ENCODE measurements at places on chromosomes 7 and 10.

GRCh38 chr10:132648072-132648850 lies 110.7 kb downstream of the INPP5A start:
- no peak for DNase-seq

- no peak for DNase-seq
Measured at GRCh38 chr10:6894405-6894804, 314.3 kb upstream of the PRKCQ start.

DNA sequence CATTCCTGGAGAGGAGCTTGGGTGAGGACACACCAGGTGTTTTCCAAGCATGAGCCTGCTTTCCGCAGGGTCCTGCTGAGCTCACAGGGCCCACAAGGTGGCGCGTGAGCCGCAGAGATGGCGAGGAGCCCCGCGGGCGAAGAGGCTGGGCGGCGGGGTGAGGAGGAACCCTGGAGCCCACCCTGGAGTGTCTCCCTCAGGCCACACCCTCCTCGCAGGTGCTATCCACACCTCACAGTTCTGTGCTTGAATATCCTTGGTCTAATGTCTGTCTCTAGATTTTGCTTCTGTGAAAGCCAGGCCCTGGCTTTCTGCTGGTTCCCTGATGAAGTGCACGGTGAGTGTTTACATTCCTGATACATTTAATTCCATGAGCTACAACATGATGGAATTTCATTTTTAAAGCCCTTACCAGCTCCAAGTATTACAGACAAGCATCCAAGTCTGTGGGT lies 433.6 kb downstream of the ACTR3B start:
- no peak for DNase-seq

DNA sequence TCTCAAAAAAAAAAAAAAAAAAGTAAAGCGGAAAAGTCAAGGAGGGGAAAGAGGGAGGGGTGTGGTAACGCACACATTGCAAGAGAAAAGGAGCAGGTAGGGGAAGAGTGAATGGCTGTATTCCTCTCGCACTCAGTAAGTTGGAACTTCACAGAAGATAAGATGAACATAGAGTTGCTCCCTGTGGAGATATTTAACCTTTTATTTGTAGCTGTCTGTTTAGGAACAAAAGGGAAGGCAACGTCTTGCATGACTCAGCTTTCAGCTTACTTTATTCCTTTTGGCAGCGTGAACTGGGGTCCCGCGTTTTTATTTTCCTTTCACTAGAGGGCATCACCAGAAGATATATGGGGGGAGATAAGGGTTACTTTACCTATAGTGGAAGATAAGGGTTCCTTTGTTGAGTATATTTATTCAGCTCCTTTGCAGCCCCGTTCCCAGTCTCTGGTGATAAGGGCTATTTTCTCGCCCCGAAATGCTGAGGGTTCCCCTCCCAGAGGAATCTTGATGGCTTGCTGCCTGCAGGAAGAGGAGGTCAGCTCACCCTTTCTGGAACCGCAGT lies 78.5 kb downstream of the APBB1IP start:
- DNase-seq: no peak

DNA sequence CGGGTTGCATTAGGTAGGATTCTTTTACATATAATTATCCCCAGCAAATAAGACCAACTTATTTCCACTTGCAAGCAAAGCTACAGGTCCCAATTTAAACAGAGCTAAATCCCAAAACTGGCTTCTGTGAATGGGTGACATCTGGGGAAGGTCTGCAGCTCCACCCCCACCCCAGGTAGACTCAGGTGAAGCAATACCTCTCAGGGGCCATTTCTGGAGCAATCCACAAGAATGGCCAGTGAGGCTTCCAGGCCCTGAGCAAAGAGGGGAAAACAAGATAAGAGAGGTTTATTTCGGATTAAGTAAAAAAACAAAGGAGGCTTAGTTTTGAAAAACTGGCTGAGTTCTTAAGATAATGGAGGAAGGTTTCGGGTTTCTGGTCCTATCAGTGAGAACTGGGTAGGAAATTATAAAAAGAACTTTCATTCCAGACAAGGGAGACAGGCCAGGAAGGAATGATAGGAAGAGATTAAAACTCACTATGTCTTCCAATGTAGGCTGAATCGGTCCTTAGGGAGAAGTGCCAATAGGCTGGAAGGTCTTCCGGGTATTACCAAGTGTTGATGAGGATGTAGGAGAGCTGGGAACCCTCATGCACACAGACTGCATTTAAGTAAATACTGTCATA lies 25.4 kb downstream of the SH3PXD2A start:
- no peak for DNase-seq

DNA sequence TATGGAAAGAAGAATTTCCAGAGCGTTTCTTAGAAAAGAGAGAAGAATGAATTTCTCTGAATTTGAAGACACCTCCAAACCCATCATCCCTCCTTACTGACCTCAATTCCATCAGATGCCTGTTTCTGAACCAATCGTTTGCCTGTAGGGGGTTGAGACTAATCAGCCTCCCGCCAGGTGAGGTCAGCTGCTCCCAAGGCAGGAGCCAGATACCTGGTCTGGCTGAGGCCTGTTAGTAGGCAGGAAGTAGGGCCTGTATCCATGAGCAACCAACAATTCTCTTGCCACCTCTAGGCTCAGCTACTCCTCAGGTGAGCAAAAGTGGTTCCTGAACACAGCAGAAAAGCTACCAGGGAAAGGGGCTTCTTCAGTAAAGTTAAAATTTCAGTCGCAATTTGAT lies 50.3 kb downstream of the HTR5A start:
- no peak for DNase-seq

GRCh38 chr10:76185471-76186301 lies 754.3 kb downstream of the LRMDA start:
- DNase-seq: no peak

DNA sequence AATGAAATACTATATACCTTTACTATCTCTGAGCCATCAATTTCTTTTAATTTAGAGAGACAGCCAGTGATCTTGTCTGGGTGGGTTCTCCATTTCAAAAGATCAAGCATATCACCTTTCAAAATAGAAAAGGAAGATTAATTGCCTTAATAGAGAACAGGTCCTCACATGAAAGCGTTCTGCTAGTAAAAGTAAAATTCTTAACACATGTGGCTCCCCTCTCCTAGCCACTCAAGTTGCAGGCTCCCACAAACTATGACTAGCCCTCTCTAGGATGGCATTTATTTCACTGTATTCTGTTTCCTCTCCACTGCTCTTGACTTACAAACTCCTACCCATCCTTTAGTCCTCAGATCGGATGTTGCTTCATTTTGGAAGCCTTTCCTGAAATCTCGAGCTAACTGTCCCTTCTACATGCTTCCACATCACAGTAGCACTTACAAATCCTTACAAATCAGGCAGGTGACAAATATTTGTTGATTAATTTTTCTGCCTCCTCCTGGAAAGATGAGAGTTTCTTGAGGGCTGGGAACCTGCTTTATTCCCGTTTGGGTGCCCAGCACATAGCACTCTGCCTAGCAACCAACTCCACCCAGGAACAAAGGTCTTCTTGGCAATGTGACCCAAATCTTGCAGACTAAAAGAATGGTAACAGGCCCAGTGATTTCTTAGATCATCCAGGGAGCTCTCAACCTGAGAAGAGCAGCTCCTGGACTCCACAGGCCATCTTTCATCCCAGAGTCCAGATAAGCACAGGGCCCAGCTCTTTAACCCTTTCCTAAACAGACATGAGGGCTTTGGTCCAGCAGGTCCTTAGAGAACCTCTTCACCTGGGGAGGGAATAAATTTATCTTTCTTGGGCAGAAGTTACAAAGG lies 310.4 kb upstream of the IMMP2L start:
- DNase-seq: no peak

GRCh38 chr10:10847387-10847786 lies 170.3 kb upstream of the CELF2 start:
- no peak for DNase-seq

- no peak for DNase-seq
Measured at GRCh38 chr10:131810036-131810804, 90.6 kb upstream of the PPP2R2D start.

GRCh38 chr10:106652279-106652678 lies 512.2 kb downstream of the SORCS1 start:
- DNase-seq: no peak

DNA sequence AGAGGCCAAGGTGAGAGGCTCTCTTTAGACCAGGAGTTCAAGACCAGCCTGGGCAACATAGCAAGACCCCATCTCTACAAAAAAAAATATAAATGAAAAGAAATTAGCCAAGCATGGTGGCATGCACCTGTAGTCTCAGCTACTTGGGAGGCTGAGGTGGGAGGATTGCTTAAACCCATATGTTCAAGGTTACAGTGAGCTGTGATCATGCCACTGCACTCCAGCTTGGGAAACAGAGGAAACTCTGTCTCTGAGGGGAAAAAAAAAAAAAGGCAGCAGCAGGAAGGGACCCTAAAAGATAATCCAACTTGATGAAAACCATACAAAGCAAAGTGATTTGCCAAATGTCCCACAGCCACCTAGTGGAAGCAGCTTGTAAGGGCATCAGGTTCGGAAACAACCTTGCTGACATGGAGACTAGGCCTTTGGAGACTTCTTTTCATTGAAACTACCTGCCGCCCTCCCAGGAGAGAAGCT lies 15.6 kb upstream of the PBLD start:
- peak; percentile 32 for DNase-seq

GRCh38 chr7:128191136-128191844 lies 49.8 kb upstream of the LEP start:
- DNase-seq: no peak

DNA sequence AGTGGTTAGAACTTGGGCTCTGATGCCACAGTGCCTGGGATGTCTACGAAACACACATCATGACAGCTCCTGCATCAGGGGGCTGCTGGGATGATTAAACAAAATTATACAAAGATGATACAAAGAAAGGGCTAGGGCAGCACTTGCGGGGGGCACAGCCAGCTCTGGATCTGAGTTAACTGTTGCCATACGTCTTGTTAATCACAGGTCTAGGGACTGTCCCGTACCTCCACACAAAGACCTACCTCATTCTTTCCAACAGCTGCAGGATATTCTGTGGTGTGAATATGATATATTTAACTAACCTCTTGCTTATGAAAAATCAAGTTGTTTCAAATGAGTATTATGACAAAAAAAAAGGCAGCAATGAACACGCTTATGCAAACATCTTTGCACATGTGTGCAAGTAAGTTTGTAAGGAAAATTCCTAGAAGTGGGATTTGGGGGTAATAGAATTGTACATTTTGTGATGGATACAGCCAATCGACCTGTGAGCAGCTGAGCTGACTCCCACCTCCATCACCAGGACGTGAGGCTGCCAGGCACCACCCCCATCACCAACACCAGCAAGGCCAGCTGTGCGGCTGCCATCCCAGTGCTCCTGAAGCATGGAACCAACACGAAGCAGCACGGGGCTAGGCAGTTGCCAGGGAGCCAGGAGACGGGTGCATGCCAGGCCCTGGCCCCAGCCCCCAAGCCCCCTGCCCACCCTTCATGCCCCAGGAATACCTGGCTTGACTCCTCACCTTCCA lies 23.5 kb downstream of the PTPRN2 start:
- no peak for DNase-seq

DNA sequence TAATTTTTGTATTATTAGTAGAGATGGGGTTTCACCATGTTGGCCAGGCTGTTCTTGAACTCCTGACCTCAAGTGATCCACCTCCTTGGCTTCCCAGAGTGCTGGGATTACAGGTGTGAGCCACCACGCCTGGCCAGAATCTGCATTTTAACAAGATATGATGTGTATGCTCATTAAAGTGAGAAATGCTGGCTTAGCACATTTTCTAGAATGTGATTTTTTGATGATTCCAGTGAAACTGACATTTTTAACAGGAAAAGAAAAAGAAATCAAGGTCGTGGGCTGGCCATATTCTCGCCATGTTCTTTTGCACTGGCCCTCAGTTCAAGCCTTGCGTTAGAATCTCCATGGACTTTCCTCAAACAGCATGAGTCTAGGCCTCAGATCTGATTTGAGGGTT lies 18.1 kb upstream of the TPST1 start:
- DNase-seq: no peak

DNA sequence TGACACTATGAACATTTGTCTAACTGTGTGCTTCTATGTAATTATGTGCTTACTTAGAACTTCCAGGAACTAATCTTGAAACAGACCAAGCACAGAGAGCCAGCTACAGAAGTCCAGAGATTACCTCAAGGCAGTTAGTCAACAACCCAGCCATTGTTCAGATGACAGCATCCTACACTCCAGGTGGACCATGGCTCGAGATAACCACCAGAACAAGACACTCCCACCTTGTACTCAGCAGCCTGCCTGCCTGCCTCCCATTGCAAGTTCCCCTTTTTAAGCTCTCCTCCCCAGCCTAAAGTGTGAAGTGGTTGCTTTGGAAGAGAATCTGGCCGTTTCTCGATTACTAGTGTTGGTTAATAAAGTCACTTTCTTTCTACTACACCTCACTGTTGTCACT lies 1080.6 kb upstream of the LRRN3 start:
- DNase-seq: no peak

DNA sequence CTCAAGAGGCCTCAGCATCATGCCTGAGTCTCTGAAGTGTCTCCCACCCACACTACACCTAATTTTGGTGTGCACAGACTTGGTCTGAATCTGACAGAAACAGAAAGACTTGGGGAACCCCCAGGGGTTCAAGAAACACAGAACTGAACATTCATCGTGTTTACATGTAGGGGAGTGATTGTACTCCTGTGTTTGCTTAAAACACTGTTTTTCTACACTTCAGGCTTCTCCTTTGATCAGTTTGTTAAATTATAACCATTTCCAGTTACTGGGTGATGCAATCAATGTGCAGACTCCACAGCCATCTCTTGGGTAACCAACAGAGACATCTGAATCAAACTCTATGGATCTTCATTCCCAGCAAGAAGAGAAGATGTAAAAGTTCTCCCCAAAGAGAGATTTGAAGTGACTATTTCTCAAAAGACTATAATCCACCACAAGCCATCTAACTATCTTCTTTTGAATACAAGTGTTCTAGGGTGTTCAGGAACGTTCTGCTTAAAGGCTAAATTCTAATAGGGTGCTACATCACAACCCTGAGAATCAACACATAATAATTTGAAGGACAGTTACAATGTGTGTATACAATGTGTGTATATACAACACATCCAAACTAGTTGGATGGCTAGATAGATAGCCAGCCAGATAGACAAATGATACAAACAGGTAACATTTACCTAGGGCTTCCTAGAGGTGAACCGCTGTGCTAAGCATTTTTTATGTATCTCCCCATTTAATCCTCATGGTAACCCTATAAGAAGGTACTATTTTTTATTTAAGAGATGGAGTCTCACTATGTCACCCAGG lies 34.2 kb downstream of the DNAJC12 start:
- no peak for DNase-seq

DNA sequence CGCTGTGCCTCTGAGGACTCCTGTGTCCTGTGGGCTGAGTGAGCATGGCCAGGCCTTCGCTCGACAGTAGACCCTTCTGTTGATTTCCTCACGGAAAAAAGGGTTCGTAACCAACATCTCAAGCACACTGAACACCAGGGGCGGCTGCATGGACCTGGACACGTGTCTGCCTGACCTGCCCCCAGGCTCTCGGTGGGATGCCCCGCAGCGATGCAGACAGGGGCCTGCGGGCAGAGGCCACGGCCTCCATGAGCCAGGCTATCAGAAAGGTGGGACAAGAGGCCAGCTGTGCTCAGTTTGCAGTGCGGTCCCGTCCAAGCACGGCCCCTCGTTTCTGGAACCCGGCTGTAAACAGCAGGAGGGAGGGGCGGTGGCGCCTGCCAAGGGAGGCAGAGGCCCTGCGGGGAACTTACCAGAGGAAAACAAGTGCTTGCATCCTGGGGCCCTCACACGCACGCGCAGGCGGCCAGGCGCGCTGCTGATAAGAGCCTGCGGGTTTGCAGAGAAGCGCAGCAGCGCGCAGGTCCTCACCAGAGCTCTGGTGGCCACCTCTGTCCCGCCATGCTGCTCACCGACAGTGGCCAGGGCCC lies 10.6 kb downstream of the GPR146 start:
- DNase-seq: peak; percentile 53

- no peak for DNase-seq
Measured at GRCh38 chr10:132104062-132104461, 38.3 kb downstream of the JAKMIP3 start.
